ENCODE measurements at places on chromosomes 4 and X. TPM values are rescaled to one million over a fixed set of nuclear protein-coding genes. Genes with fewer than 3 reads are reported as not detected.

NDST3 gene
- 0.24 TPM for total RNA-seq

BEND4 gene
- total RNA-seq, result 2.7 TPM

PLP2 gene
- total RNA-seq, result 8.3 TPM

ACE2 gene
- total RNA-seq, result 1.4 TPM

GPC3 gene
- 171 TPM for total RNA-seq

RPS6KA3 gene
- total RNA-seq, result 5.3 TPM

NSG1 gene
- 4.0 TPM for total RNA-seq

PLP1 gene
- total RNA-seq, result 0.07 TPM

HSFX1 gene
- total RNA-seq, result 5.2 TPM

SPACA5 gene
- total RNA-seq, result not detected

C4orf50 gene
- 0.15 TPM for total RNA-seq

ETDA gene
- total RNA-seq, result not detected

DIAPH2 gene
- 6.9 TPM for total RNA-seq

HEPH gene
- total RNA-seq, result 137 TPM

TACR3 gene
- not detected for total RNA-seq

GAGE12H gene
- total RNA-seq, result not detected

ANKRD50 gene
- 21.8 TPM for total RNA-seq

FAM149A gene
- total RNA-seq, result 9.1 TPM

SPATA18 gene
- 13.6 TPM for total RNA-seq

ATG4A gene
- total RNA-seq, result 13.0 TPM

BTC gene
- total RNA-seq, result not detected

DNAAF6 gene
- not detected for total RNA-seq

SPANXA1 gene
- not detected for total RNA-seq

CLDN22 gene
- total RNA-seq, result not detected

NSUN7 gene
- 5.5 TPM for total RNA-seq

SPIN2A gene
- 0.51 TPM for total RNA-seq

FBXL5 gene
- total RNA-seq, result 55.6 TPM

CFAP47 gene
- total RNA-seq, result 0.28 TPM

PAGE1 gene
- total RNA-seq, result not detected

PASD1 gene
- total RNA-seq, result 0.18 TPM

OTC gene
- not detected for total RNA-seq

TRIML1 gene
- not detected for total RNA-seq

PABPC4L gene
- total RNA-seq, result 3.8 TPM

RAB40A gene
- 0.42 TPM for total RNA-seq

TCP11X2 gene
- total RNA-seq, result 0.24 TPM

PDE6B gene
- 43.1 TPM for total RNA-seq

EGF gene
- total RNA-seq, result 3.7 TPM

ARR3 gene
- total RNA-seq, result not detected

EMCN gene
- total RNA-seq, result 1.2 TPM

TMPRSS11D gene
- total RNA-seq, result not detected

Measured in cardiac muscle cell (in vitro differentiated cells and primary cell).